ENCODE measurements at places on chromosomes 6 and 20.

- no peak for DNase-seq
Measured at GRCh38 chr20:47927944-47928343, 142.7 kb upstream of the SULF2 start.

DNA sequence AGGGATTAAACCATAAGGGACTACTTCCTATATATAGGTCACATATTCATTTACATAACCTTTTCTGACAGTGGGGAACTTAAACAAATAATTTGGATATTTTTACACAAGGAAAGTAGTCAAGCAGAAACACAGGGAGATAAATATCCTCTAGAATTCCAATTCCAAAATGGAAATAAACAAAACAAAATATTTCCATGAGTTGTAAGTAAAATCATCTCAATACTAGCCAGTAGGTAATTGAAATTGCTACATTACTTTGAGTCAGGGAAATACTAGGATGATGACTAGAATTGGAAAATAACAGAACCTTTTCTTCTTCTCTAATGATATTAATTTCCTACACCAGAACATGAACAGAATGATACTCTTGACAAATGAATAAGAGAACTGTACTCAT is 1308.1 kb upstream of the GJE1 start:
- DNase-seq, result no peak

GRCh38 chr6:106206905-106207304 is 118.7 kb downstream of the ATG5 start:
- no peak for DNase-seq

GRCh38 chr6:11702500-11703130 is 76.0 kb downstream of the ADTRP start:
- no peak for DNase-seq

DNA sequence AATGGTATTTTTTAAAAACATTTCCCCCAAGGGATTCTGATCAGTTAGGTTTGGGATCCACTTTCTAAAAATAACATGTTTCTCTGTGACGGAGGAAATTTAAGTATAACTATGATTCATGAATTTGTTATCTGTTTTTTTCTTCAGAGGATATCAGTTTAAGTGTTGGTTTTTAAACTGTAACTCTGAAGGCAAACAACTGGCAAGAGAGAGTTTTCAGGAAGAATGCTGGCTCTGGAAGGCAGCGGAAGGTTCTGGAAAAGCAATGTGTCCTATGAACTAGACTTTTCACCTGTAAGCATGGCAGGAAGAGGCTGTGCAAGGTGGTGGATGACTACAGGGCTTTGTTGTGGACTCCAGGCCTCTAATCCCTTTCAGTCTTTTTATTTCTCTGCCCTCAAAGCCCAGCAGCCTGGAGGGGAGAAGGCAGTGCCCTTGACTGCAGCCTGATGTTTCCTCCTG is 153.1 kb downstream of the GMPR start:
- DNase-seq, result no peak

- no peak for DNase-seq
Measured at GRCh38 chr6:107753778-107754177, 70.3 kb downstream of the SCML4 start.

- DNase-seq, result no peak
Measured at GRCh38 chr6:151140767-151141166, 99.0 kb upstream of the AKAP12 start.

DNA sequence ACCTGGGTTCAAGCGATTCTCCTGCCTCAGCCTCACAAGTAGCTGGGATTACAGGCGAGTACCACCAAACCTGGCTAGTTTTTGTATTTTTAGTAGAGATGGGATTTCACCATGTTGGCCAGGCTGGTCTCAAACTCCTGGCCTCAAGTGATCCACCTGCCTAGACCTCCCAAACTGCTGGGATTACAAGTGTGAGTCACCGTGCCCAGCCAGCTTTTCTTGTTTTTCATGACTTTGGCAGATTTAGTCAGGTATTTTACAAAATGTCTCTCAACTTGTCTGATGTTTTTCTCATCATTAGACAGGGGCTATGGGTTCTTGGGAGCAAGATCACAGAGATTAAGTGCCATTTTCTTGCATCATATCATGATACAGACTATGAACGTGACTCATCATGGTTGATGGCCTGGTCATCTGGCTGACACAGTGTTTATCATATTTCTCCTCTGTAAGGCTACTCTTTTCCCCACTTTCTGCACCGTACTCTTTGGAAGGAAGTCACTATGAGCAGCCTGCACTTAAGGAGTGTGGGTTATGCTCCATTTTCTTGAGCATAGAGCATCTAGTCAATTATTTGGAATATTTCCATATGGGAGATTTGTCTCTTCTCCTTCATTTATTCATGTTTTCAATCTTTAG is 67.8 kb downstream of the RNF182 start:
- DNase-seq, result no peak

DNA sequence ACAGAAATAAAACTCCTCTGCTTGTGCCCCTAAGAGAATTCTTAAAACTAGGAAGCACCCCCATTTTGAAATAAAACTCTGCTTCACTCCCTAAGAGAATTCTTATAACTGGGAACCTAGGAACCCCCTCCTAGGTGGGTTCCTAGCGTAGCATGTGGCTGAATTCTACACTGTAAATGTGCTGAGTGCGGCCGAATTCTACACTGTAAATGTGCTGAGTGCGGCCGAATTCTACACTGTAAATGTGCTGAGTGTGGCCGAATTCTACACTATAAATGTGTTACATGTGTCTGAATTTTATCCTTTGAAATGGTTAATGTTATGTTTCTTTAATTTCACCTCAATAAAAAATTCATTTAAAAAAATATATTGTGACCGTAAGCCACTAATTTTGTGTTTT is 79.3 kb downstream of the PSMB1 start:
- no peak for DNase-seq

GRCh38 chr6:151016107-151016506 is 150.6 kb downstream of the MTHFD1L start:
- DNase-seq, result no peak

GRCh38 chr6:117072134-117072533 is 193.2 kb upstream of the VGLL2 start:
- peak; percentile 43 for DNase-seq

DNA sequence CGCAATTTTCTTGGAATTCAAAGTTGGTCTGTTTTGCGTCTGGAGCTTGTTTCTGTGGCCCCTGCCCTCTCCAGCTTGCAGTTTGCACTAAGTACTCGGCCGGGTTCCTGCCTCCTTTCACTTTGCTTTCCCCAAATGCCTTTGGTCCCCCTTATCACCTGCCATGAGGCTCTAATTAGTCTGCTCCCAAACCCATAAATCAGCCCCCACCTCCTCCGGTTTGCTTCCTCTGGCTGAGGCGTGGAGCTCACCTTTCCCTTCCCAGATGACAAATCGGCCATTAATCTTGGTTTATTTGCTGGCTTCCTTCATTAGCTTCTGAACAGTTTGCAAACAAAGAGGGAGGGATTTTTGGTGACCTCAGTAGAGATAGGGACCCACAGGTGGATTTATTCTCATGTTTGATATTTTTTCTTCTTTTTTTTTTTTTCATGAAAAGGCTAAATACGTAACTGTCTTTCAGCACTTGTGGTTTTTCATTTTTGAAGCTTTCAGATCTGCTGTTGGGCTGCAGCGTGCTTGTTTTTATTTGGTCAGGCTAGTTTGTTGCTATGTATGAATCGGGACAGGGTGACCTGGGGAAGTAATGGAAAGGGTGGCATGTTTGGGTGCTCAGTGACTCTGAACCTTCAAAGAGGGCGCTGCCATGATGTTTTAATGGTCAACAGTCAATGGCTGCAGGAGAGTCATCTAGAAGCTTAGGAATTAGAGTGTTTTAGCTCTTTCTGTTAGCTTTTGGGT is 121.7 kb upstream of the JAG1 start:
- no peak for DNase-seq

- no peak for DNase-seq
Measured at GRCh38 chr6:138101946-138102731, 5.1 kb downstream of the PERP start.

DNA sequence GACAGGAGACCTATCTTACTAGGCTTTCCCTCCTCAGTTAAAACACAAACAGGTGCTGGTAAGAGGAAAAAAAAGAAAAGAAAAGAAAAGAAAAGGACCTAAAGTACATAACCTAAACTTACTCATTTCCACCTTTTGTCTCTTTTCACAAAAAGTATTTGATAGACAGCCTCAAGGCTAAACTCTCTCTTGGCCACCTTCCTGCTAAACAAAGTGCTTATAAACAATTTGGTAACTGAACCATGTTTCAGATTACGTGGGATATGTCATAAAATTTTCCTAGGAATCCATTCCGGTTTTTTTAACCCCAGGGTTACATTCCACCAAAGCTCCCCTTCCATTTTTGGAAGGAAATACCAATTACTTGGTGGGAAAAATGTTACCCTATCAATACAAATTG is 109.0 kb downstream of the PRND start:
- no peak for DNase-seq

GRCh38 chr6:18189196-18189595 is 34.0 kb downstream of the KDM1B start:
- DNase-seq, result no peak

GRCh38 chr6:24666097-24666640 is 530 bp downstream of the TDP2 start:
- peak; percentile 52 for DNase-seq

DNA sequence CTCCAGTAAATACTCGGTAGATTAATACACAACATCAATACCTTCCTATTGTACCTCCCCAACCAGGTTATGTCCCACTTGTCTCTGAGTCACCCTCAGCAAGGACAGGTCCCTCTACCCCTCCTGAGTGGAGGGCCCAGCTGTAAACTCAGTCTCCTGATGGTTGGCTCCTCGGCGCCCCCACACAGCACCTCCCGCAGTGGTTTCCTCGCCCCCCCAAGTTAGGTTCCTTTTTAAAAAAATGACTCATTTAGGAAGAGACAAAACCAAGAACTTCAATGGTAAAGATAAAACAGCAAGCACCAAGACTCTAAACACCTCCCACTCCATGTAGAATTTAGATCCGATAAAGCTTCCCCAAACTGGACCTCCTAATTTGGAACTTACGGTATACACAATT is 83.5 kb downstream of the TRERF1 start:
- DNase-seq, result no peak

DNA sequence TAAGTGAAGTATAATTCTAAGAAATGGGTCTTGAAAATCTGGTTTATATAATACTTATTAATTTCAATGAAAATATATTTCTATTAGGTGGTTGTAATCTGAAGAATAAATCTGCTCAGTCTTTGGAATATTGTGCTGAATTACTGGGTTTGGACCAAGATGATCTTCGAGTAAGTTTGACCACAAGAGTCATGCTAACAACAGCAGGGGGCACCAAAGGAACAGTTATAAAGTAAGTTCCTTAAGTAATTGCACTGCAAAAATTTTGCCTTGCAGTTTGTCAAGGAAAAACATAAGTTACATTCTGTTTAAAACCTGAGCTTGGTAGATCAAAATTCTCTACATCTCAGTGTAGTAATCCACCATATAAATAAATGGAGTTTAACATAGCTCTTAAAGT is 106.0 kb downstream of the MYO6 start:
- no peak for DNase-seq

DNA sequence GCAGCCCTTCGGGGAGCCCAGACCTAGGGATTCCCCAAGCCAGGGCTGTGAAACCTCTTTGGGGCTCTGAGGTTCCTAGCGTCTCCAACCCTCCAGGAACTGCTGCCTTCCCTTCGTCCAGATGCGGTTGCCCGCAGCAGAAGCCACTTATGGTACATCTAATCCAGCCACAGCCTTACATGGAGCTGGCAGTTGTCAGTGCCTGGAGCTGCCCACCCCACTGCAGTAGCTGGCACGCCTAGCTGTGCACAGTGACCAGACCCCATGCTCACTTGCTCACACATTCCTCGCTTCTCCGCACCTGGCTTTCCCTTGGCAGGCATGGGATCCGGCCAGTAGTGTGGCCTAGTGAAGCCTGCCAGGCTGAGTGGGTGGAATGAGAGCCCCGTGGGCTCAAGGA is 547.6 kb downstream of the TBC1D32 start:
- no peak for DNase-seq

- no peak for DNase-seq
Measured at GRCh38 chr6:145627451-145627850, 107.9 kb downstream of the EPM2A start.

GRCh38 chr6:21202521-21202920 is 391.0 kb upstream of the SOX4 start:
- no peak for DNase-seq

GRCh38 chr20:11702721-11703518 is 214.8 kb upstream of the BTBD3 start:
- peak; percentile 24 for DNase-seq

DNA sequence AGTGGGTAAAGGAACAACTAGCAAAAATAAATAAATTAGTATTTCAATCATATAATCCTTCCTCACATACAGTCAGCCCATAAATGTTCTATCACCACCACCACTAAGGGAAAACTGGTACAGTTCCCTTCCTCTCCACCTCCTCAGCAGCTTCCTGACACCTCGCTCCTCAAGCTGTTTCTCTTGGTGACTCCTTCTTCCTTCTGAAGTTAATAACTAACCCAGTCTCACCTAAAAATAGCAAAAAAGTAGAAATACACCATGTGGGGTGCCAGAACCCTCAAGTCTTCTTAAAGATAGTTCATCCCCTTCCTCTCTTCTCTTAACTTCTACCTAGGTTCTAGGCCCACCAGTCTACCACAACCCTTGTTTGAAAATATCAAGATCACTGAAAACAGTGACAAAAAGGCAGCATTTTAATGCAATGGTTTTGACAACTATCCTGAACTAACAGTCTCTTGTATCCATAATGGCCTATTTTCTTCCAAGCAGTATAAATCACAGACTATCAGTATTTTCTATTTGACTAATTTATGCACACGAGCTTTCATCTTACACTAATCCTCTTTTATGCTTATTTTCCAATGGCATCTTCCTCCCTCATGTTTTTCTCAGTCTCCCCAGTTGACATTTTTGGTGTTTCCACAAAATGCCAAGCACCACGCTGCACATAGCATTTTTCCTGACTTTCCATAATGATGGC is 85.5 kb downstream of the KHDC1L start:
- no peak for DNase-seq

- DNase-seq, result no peak
Measured at GRCh38 chr6:158031381-158032353, 50.0 kb downstream of the SYNJ2 start.

DNA sequence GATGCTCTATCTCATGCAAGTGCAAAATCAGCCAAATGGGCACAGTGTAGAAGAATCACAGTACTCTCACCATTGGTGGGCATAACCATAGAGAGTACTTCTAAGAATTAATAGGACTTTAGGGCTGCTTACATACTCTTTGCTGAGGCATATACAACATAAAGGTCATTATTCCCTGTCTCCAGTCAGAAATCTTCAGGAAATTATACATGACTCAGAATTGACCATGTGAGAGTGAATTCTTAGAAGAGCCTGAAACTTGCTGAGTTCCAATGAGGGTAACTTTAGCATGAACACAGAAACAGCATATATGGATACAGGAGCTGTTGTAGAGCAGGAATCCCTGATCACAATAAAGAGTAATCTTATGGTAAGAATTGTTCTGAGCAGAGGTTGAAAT is 498.7 kb downstream of the TENT5A start:
- no peak for DNase-seq

- no peak for DNase-seq
Measured at GRCh38 chr6:90186637-90187371, 109.8 kb downstream of the BACH2 start.

- DNase-seq, result peak; percentile 18
Measured at GRCh38 chr6:128519931-128520435, 416 bp downstream of the PTPRK start.

- DNase-seq, result no peak
Measured at GRCh38 chr6:44733126-44733525, 345.6 kb downstream of the CDC5L start.

- no peak for DNase-seq
Measured at GRCh38 chr6:2970753-2971419, 481 bp downstream of the SERPINB6 start.

GRCh38 chr6:121093928-121094327 is 240.4 kb downstream of the TBC1D32 start:
- DNase-seq, result no peak

Data from NCI-H2081 (cell line).